ENCODE measurements at places on chromosomes 2 and 18.

DNA sequence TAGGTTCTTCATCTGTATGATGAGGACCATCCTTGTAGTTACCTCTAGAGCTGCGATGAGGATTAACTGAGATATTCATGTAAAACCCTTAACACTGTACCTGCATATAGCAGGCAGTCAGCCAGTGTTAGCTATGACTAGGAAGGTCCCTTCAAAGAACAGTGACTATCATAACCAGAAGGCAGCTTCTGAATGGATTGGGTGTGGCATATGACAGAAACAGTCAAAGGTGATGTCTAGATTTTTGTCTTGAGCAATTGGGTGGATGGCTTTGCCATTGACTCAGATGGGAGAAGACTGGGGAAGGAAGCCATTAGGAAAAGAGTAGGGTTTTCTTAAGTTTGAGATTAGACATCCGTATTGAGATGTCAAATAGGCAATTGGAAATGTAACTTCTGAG, 15.7 kb downstream of the XDH start:
- H3K4me3 ChIP-seq, result no peak overlapping the region
- no peak for DNase-seq
- H3K36me3 ChIP-seq, result no peaks in the 10 kb centered on the region
- no peaks in the 10 kb centered on the region for H3K4me1 ChIP-seq

DNA sequence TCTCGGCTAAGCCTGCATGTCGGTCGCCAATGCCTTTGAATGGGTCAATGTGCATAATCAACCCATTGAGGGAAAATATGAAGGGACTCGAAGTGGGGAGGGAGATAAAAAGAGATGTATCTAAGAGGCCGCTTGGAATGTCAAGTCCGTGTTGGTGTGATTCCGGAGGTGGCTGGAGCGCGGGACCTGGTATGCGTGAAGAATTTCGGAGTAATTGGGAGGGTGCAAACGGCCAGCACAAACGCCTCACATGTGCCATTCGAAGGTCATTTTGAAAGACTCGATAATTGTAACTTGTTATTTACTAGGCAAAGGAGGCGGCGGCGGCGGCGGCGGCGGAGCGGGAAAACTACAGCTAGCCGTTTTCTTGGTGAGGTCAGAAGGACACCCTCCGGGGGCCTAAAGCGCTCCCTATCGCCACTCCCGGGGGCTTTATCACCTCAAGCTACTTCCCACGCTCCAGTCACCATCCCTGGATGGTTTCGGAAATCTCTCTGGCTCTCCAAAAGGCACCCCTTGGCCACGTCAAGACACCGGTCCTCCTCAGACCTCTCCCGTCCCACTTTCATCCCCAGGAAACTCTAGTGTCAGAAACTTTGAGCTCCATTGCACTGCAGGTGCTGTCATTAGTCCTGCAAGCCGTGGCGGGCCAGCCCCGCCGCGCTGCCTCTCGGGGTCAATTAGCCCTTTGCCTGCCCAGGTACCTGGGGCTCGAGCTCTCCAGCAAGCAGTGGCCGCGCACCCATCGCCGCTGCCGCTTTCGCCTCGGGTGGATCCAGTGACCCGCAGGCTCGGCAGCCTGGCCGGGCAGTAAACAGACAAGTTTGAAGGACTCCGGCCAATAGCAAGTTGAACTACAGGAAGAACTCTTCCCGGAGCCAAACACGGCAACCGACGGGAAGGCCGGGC, 1.5 kb downstream of the ERBB4 start:
- H3K36me3 ChIP-seq, result no peaks in the 10 kb centered on the region
- peak overlapping the region; percentile 57 for H3K4me3 ChIP-seq
- H3K27me3 ChIP-seq, result peaks cover 44% of the 10 kb centered on the region
- no peak for DNase-seq
- no peak overlapping the region for H3K27ac ChIP-seq
- peaks cover 2% of the 10 kb centered on the region for H3K4me1 ChIP-seq

- no peaks in the 10 kb centered on the region for H3K27me3 ChIP-seq
- H3K4me3 ChIP-seq, result no peak overlapping the region
- H3K36me3 ChIP-seq, result no peaks in the 10 kb centered on the region
Measured at GRCh38 chr2:5123582-5124196, 568.5 kb upstream of the SOX11 start.

- H3K36me3 ChIP-seq, result no peaks in the 10 kb centered on the region
- H3K4me1 ChIP-seq, result no peaks in the 10 kb centered on the region
- DNase-seq, result no peak
- no peak overlapping the region for H3K4me3 ChIP-seq
- H3K27me3 ChIP-seq, result peaks cover 25% of the 10 kb centered on the region
- no peak overlapping the region for H3K27ac ChIP-seq
Measured at GRCh38 chr2:206989311-206989710, 50.0 kb downstream of the CPO start.

GRCh38 chr2:75539955-75540716, 20.6 kb downstream of the EVA1A start:
- H3K4me3 ChIP-seq, result no peak overlapping the region
- H3K27me3 ChIP-seq, result peaks cover 6% of the 10 kb centered on the region
- H3K36me3 ChIP-seq, result no peaks in the 10 kb centered on the region

DNA sequence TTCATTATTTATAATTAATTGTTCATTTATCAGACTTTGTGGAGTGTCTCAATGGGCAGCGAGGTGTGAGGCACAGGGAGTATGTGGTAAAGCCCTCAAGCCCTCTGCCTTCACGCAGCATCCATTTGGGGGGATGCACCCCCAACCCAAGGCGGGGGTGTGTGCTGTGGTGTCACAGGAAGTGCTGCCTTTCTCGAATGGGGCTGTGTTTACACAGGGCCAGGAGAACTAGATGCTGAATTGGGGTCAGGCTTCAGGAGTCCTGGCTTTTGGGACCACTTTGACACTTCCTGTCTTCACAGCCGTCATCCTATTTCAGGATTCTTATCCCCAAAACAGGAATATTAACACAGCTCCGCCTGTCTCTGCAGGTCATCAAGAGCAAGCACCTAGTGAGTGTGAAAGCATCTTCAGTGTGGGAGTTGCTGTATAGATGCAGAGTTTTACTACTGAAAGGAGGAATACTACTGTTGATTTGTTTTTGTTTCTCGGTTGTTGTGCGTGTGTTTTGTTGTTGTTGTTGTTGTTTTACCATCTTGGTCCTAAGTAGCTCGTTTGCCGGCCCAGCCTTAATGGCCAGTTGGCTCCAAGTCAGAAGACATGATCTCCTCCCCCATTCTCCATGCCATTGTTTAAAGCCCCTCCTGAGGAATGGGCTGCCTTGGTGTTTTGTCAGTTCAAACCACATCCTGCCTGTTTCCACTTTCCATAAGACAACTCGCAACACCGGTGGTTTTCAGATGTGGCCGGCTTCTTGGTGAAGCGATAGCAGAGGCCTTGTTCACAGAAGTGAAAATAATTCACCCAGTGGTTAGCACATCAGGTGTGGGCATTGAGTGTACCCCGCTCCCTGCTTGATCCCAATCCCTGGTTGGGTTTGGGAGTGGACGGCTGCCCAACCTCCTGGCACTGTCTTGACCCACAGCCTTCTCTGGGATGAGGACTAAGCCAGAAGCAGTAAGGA, 221.3 kb downstream of the BCL2 start:
- H3K4me3 ChIP-seq, result peak overlapping the region; percentile 68
- H3K36me3 ChIP-seq, result peaks cover 1% of the 10 kb centered on the region
- H3K27me3 ChIP-seq, result no peaks in the 10 kb centered on the region
- H3K4me1 ChIP-seq, result peaks cover 43% of the 10 kb centered on the region
- peak; percentile 45 for DNase-seq
- H3K27ac ChIP-seq, result peak overlapping the region; percentile 88

DNA sequence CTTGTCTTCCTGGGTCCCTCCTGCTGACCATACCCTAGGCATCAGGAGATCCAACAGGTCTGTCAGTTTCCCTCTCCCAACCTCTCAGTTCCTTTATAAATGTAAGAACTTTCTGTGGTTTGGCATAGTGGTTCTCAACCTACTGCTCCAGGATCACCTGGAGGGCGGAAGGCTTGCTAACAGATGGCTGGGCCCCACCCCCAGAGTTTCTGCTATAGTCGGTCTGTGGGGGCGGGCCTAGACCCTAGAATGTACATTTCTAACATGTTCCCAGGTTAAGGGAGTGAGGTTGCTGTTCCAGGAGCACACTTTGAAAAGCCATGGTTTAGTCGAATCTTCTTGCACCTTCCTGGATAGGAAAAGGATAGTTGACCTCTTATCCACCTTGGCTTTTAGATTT, 37.0 kb downstream of the HK2 start:
- no peak overlapping the region for H3K27ac ChIP-seq
- H3K27me3 ChIP-seq, result no peaks in the 10 kb centered on the region
- no peak for DNase-seq

DNA sequence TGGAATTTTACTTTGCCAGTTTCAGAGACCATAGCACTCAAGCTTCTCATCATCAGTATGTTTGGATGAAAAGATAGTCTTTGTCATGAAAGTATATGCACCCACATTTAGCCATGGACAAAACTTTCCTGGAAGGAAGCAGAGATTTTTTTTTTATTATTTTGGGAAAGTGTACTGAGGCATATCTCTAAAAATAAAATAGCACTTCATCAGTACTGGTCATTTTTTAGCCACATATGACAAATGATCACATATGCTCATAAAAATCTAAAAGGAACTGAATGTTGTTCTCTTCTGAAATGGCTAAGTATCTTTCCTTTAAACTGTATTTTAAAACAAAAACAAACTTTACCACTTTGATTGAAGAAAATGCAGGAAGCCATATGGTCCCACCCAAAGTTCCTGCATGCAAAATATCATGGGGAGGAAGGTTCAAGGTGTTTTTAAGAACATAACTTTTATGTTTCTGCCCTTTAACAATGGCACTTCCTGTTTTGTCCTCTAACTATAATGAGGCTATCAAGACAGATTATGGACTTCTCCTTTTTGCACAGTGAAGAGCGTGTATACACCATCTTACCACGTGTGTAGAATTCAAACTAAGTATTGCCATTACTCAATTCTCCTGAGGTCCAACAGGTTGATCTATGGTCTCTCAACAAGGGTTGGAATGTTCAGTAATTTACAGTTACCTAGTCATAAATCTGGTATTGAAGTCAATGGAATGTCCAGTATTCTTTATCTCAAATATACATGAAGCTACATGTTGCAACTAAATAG, 77.1 kb upstream of the SLC39A10 start:
- no peak for DNase-seq
- peaks cover 4% of the 10 kb centered on the region for H3K36me3 ChIP-seq
- no peaks in the 10 kb centered on the region for H3K27me3 ChIP-seq
- no peak overlapping the region for H3K4me3 ChIP-seq
- H3K27ac ChIP-seq, result peak overlapping the region; percentile 7
- peaks cover 14% of the 10 kb centered on the region for H3K4me1 ChIP-seq

- no peak overlapping the region for H3K4me3 ChIP-seq
- H3K4me1 ChIP-seq, result peaks cover 23% of the 10 kb centered on the region
- H3K36me3 ChIP-seq, result peaks cover 25% of the 10 kb centered on the region
- H3K27me3 ChIP-seq, result no peaks in the 10 kb centered on the region
Measured at GRCh38 chr2:239154971-239155805, 245.6 kb downstream of the HDAC4 start.

DNA sequence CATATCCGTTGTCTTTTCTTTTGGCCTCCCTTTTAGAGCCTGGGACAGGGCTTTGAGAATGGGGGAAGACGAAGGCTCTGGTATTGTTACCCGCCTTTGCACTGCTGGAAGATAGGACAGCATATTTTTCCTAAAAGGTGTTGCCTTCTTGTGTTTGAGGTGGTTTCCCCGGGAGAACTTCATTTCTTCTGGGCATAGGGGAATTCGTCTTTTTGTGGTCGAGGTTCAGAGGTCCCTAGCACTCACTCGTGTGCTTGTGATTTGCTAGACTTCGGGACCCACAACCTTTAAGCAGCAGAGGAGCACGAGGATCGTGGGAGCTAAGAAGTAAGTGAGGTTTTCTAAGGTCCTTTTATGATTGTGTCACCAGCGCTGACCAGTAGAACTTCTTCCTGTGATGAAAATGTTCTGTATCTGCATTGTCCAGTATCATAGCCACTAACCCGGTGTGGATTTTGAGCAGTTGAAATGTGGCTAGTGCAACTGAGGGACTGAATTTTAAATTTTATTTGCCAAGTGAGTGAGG, 611 bp downstream of the ZNF512 start:
- no peaks in the 10 kb centered on the region for H3K27me3 ChIP-seq
- H3K4me1 ChIP-seq, result peaks cover 44% of the 10 kb centered on the region
- H3K4me3 ChIP-seq, result peak overlapping the region; percentile 76
- DNase-seq, result peak; percentile 7

DNA sequence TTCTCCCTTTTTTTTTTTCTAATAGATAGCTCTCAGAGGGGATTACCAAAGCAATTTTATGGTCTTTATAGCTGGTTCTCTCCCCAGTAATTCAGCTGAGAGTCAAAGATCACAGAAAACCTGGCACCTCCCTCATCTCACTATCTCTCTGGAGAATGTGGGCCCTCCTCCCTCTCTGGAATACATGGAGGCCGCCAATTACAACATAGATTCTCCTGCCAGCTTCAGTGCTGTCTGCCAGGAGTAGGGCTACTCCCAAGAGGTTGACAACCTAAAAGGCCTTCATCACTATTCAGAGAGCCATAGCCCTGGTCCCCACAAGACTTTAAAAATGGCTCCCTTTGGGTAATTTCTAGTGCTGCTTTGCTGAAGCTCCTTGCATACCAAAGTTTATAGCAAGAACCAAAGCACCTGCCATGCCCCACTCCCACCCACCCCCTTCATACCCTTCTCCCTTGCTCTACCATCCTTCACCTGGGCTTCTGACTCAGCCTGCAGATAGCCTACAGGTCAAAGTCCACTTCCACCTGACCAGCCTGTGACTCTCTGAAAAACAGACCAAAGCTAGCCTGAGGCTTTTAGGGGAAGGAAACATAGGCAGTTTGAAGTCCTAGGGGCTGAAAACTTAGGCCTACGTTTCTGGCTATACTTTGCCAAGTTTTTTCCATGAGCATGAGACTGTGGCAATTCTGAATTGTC, 472.3 kb downstream of the TNS1 start:
- no peak for DNase-seq
- no peak overlapping the region for H3K27ac ChIP-seq
- peaks cover 9% of the 10 kb centered on the region for H3K27me3 ChIP-seq
- H3K4me1 ChIP-seq, result no peaks in the 10 kb centered on the region
- H3K36me3 ChIP-seq, result no peaks in the 10 kb centered on the region
- H3K4me3 ChIP-seq, result no peak overlapping the region

DNA sequence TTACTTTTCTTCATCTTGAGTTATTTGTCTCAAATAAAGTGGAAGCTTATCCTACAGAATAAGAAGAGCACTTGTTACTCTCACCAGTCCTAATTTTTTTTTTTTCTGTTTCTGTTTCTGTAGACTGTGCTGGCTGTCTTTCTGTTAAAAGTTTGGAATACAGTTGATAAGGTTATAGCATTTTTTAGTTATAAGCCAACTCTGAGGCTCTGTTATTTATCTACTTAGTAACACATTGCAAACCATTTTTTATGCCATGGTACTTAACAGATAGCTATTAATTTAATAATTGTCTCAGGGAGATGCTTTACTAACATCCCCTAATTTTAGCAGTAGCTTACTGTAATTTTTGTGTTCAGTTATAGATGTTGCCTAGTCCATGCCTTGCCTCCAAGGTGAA, 37.9 kb downstream of the CREB1 start:
- H3K27ac ChIP-seq, result peak overlapping the region; percentile 75
- H3K27me3 ChIP-seq, result no peaks in the 10 kb centered on the region
- no peak overlapping the region for H3K4me3 ChIP-seq
- H3K36me3 ChIP-seq, result peaks cover 53% of the 10 kb centered on the region
- H3K4me1 ChIP-seq, result peaks cover 7% of the 10 kb centered on the region

DNA sequence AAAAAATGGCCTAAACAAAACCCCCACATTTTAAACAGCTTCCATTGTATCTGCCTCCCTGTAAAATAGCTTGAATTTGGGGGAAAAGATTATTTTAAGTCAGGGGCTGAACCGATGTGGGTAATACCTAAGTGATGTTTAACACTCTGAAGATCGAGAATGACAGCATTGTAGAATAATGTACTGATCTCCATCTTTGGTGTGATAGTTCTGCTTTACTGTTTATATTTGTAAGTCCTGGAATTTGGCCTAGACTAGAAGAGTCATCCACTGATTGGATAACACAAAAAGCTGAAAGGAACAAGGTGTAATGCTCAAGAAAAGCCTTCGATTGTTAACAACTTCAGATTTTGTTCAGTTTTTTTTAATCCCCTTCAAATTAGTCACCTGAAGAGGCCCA, 53.8 kb upstream of the CCDC68 start:
- H3K36me3 ChIP-seq, result no peaks in the 10 kb centered on the region
- H3K4me1 ChIP-seq, result no peaks in the 10 kb centered on the region
- H3K27ac ChIP-seq, result no peak overlapping the region
- peaks cover 11% of the 10 kb centered on the region for H3K27me3 ChIP-seq
